ENCODE measurements at places on chromosomes 3 and 15.

- no peak for DNase-seq
Observed at GRCh38 chr15:58795825-58796224, 24.7 kb downstream of the MINDY2 start.

GRCh38 chr15:31373096-31373865 is 46.6 kb downstream of the KLF13 start:
- DNase-seq: no peak

GRCh38 chr3:192313605-192314004 is 413.7 kb downstream of the FGF12 start:
- no peak for DNase-seq

GRCh38 chr3:100402891-100403290 is 1.6 kb downstream of the LNP1 start:
- no peak for DNase-seq

DNA sequence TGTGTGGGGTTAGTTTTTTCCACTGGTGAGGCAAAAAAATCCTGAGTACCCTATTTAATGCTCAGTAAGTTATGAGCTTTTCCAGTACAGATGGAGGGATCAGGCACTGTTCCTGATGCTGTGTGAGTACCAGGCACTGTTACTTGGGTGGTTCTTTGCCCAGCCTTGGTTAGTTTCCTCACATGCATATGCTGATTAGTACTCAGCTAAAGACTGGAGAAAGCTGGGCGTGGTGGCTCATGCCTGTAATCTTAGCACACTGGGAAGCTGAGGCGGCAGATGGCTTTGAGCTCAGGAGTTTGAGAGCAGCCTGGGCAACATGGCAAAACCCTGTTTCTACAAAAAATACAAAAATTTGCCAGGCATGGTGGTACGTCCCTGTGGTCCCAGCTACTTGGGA is 210.3 kb upstream of the SGO1 start:
- no peak for DNase-seq

DNA sequence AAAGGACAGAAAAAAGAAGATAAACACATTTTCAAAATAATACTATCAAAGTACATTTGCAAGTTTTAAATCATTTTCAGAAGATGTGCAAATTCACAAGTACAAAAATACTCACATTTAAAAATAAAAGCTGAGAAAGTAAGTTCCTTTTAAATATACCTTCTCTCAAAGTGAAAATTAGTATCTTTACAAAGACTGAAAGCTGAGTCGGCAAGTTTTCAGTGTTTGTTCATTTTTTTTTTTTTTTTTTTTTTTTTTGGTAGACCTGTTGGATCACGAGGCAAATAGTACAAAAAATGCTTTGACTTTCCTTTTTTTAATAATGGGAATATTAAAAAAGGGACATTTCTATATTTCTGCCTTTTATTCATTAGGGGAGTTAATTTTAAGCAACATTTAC is 317.8 kb downstream of the LSAMP start:
- DNase-seq: no peak

DNA sequence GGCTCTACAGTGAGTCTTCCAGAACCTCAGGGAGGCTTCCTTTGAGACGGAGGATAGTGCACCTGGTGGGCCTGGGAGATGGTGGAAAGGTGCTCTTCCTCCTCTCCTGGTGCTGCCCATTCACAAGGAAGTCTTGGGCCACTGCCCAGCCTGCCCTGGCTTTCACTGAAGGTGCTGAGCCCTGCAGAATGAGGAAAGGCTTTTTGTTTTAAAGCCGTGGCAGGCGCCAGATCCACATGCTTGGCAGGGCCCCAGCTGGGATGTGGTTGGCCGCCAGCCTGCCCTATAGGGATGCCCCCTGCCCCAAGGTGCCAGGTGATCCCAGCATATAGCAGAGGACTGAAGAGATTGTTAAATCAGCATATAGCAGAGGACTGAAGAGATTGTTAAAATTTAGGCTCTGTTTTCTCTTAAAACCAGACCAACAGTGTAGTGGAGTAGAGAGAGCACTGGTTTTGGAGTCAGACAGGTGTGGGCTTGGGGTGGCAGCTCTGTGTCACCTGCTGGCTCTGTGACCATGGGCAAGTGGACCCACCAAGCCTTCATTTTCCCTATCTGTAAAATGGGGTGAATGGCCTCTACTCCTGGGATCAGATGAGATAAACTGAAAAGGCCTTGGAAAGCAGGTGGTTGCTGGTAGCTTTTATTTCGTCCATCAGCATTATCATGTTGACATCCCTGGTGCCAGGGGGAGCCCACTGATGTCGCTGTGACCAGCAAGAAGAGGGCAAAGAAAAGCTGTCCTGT is 53.3 kb downstream of the SLC6A6 start:
- no peak for DNase-seq

DNA sequence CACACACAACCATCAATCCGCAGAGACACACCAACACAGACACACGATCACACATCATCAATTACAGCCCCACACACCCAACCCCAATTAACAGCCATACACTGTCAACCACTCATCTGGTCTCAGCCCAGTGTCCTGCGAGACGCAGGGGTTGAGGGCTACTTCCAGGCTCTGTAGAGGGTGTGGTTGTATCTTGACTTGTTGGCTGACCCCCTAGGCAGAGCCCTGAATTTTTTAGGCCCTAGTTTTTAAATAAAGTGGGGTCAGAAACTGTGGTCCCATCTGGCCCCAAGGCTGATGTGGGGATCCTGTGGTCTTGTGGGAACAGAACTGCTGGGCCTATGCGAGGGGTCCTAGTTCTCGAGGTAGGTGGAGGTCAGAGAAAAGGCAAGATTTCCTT is 9.2 kb downstream of the VILL start:
- no peak for DNase-seq

DNA sequence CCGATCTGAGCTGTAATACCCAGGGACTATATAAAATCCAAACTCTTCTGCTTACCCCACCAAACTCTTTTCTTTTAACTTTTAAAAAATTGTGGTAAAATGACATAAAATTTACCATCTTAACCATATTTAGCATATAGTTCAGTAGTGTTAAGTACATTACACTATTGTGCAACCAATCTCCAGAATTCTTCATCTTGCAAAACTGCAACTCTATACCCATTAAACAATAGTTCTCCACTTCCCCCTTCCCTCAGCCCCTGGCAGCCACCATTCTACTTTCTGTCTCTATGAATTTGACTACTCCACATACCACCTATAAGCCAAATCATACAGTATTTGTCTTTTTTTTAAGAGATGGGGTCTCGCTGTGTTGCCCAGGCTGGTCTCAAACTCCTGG is 38.7 kb downstream of the SENP8 start:
- DNase-seq: no peak

DNA sequence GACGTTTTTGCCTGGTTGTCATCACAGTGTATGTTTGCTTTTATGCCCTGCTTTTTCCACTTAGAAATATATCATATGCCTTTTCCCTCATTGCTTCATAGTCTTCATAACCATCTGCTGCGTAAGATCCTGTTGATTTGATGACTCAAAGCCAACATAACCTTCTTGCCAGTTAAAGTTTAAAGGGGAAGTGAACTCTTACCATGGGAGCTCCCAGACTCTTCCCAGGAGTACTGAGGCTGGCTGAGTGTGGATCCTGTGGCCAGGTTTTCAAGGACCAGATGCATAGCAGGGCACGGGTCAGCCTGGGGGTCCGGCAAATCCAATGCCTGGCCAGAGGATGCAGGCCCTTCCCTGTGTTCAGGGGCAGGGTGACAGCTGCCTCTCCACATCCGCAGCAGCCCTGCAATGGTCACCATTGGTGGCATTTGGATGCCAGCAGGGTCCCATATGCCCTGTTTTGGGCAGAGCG is 42.0 kb upstream of the SACM1L start:
- peak; percentile 77 for DNase-seq

DNA sequence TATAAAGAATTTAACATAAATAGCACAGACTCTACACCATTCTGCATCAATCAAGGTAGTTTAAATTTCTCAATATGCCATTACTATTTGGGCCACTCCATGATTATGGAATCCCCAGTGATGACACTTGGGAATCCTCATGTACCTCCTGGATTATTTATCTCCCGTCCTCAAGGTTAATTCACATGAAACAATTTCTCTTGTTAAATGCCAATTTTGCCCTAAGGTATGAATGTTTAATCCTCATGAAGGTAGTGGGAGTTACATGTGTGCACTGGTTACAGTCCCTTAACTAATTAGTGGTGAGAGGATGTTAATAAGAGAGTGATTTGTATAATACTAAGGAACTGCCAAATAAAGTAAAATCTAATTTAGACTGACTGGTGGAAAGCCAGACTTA is 372.3 kb upstream of the MDFIC2 start:
- DNase-seq: no peak

DNA sequence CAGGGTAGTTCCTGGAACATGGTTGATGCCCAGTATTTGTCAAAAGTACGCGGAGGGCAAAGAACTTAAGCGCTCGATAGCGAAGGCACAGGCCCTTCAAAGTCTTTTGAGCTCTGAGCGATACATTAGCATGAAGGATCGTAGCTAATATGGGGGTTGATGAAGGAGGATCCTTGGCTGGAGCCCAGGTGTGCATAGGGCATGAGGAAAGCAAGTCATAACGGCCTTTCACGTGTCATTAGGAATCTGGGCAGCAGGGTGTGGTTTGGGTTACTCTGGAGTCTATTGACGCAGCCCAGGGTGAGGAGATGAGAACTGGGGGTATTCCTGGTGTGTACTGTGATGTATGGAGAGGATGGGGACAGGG is 31.7 kb downstream of the SPINK8 start:
- DNase-seq: peak; percentile 15

GRCh38 chr15:71143373-71144310 is 28.4 kb downstream of the THSD4 start:
- DNase-seq: no peak

DNA sequence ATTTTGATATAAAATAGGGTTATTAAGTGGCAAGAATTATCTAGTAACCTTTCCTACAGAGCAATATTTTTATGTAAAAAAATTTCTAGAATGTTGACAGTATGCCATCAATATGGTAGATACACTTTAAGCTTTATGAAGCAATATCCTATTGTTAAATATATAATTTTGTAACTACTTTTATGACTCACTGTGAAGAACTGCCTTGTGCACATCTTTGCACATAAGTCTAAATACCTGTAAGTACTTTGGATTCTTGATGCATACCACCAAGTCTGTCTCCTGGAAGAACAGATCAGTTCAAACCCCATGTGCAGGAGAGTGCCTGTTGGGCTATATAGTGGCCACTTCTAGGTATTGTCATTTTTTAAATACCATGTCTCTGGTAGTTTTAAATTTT is 205.7 kb upstream of the EIF1B start:
- no peak for DNase-seq

DNA sequence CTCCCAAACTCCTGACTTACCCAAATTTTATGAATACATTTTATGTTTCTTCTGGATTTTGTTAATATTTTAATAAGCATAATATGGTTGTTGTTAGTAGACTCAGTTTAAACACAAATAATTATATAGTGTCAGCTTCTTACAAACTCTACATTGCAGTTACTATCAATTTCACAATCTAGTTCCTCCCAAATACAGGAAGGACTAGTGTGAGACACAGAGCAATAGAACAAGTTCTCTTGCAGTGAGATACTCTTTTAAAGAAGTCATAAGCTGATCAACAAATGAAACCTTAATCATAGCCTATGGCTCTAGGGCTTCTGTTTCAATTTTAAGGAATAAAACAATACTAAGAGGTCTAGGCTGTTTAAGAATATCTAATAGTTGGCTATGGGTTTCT is 86.1 kb downstream of the SAMMSON start:
- DNase-seq: no peak

DNA sequence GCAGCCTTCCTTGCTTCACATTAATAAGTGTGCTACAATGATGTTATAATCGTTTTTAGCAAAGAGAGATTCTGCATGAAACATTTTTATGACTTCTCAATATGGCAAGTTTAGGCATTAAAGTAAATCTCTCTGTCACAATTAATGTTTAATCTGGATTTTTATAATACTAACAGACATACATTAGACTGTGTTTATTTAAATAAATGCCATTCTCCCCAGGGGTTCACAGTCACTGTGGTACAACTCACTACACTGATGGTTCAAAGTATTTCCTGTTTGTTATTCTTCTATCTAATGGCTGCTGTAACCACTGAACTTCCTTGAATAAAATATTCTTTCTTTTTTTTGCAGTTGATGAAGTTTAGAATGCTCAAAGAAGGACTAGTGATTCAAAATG is 59.0 kb downstream of the SLC12A1 start:
- DNase-seq: no peak

DNA sequence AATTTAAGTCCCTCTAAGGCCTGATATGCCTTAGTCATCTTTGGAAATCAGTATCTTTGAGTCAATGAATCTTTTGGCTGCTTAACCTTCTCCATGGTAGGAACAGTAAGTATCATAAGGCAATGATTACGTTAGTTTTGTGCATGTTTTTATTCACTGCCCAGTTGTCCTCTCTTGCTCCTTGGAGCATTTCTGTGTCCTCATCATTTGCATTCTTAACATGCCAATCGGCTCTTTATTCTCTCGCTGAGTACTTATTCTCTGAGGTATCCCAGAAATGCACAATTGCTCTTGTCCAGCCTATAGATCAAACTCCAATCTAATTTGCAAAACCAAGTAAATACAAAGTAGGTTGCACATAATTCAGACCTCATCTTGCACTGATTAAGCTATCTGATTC is 405.0 kb upstream of the IL12A start:
- DNase-seq: peak; percentile 53

DNA sequence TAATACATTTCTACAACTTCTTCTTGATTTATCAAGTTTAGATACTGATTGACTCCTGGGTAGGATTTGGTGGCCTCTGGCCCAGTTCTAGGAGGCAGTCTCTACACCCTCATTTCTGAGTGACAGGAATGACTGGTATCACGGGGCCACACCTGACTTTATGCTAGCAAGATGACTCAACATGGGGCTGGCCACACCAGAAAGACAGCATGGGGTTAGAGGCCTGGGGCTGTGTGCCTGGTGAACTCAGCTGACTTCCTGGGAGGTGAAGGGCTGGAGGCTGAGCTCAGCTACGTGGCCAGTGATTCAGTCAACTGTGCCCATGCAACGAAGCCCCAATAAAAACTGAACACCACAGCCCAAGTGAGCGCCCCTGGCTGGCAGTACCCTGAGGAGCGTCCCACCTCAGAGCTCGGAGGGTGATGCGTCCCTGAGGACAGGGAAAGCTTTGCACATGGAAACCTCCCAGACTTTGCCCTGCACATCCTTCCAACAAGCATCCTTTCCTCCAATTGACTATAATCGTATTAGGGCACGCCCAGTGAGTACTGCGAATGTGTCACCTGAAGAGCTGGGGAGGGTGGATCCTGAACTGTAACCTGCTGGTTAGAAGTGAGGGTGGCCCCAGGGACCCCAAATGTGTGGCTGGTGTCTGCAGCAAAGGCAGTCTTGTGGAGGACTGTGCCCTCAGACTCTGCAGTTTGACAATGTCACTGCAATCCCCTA is 57.2 kb downstream of the NIPA2 start:
- no peak for DNase-seq

- no peak for DNase-seq
Observed at GRCh38 chr3:39810647-39811161, 1.3 kb downstream of the MYRIP start.

- no peak for DNase-seq
Observed at GRCh38 chr3:58272891-58273290, 33.2 kb upstream of the RPP14 start.

GRCh38 chr15:88800026-88800425 is 3.2 kb upstream of the ACAN start:
- DNase-seq: no peak
